ENCODE measurements at places on chromosomes 5 and 9. TPM values are rescaled to one million over a fixed set of nuclear protein-coding genes. Genes with fewer than 3 reads are reported as not detected.
A peak's percentile ranks its signal among the peaks of the same experiment; 100 is the strongest.

- H3K27me3 ChIP-seq, result no peaks in the 10 kb centered on the region
- no peak for DNase-seq
- H3K4me3 ChIP-seq, result no peak overlapping the region
- H3K36me3 ChIP-seq, result no peaks in the 10 kb centered on the region
Measured at GRCh38 chr5:95669540-95669939, 13.3 kb downstream of the SPATA9 start.

DNA sequence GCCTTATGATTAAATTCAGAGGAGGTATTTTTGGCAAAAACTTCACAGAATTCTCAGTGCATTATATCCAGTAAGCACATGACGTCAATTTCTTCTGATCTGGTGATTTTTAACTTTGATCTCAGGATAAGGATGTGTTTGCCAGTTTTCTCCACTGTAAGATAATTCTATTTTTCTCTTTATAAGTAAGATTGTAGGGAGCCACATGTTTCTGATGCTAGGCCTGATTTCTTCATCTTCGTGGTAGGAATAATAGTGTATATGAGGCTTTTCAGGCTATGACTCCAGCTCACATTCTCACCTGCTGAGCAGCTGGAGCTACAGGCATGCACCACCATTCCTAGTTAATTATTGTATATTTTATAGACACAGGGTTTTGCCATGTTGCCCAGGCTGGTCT is 32.1 kb upstream of the LMNB1 start:
- H3K4me3 ChIP-seq, result no peak overlapping the region
- no peak overlapping the region for H3K27ac ChIP-seq
- no peaks in the 10 kb centered on the region for H3K36me3 ChIP-seq
- no peaks in the 10 kb centered on the region for H3K27me3 ChIP-seq
- DNase-seq, result no peak

GRCh38 chr5:81751836-81752643 is 1.1 kb upstream of the SSBP2 start:
- H3K4me1 ChIP-seq, result peaks cover 10% of the 10 kb centered on the region
- H3K27ac ChIP-seq, result peak overlapping the region; percentile 95
- H3K27me3 ChIP-seq, result no peaks in the 10 kb centered on the region
- no peak for DNase-seq
- peak overlapping the region; percentile 49 for H3K4me3 ChIP-seq
- no peaks in the 10 kb centered on the region for H3K36me3 ChIP-seq

DNA sequence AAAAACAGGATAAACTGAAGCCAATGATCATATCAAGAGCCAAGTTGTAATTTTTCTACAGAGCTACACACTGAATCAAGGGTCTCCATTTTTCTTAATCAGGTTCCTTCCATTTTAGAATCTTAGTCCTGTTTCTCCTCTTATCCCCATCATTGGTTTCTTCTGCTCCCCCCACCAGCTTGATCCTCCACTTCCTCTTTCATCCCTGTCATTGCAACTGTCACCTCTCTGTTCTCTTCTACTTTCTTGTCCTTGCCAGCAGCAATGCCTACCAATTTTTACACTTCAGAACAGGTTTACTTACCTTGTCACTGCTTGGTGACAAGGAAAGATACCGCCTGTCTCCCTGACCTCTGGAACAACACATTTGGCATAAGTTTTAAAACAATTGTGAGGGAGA is 97.3 kb downstream of the CFAP90 start:
- no peak overlapping the region for H3K4me3 ChIP-seq
- no peak overlapping the region for H3K27ac ChIP-seq
- peaks cover 46% of the 10 kb centered on the region for H3K27me3 ChIP-seq
- H3K4me1 ChIP-seq, result no peaks in the 10 kb centered on the region
- DNase-seq, result no peak

GRCh38 chr5:108054349-108054748 is 327.5 kb downstream of the FBXL17 start:
- no peaks in the 10 kb centered on the region for H3K36me3 ChIP-seq
- H3K4me1 ChIP-seq, result no peaks in the 10 kb centered on the region
- no peaks in the 10 kb centered on the region for H3K27me3 ChIP-seq
- no peak overlapping the region for H3K4me3 ChIP-seq
- DNase-seq, result no peak

DNA sequence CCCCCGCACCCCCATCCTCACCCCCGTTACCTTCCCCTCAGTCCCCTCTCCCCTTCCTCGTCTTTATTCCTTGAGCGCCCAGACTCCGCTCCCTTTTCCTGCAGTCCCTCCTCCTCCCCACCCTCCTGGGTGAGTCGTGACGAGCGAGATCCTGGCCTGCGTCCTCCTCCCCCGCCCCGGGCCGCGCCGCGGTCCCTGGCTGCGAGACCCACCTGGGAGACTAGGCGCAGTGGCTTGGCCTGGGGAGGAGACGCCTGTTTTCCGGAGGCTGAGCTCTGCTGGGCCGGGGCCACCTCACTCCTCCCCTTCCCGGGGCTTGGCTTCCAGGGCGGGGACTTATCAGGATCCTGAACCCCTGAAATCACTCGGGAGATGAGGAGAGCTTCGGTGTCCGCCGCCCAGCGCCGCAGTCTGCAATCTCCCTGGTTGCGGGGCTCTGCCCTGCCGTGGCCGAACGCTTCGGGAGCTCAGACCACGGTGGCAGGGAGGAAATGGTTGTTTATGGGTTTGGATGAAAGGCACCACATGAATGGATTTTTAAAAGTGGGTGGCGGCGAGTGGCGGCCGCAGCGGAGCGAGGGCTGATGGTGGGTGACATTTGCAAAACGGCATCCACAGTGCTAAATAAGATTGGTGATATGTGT is 984 bp downstream of the STXBP1 start:
- no peaks in the 10 kb centered on the region for H3K27me3 ChIP-seq
- H3K27ac ChIP-seq, result peak overlapping the region; percentile 55
- peak; percentile 82 for DNase-seq
- peaks cover 13% of the 10 kb centered on the region for H3K4me1 ChIP-seq
- H3K36me3 ChIP-seq, result no peaks in the 10 kb centered on the region
- H3K4me3 ChIP-seq, result peak overlapping the region; percentile 83

GRCh38 chr5:125700380-125700861 is 722.8 kb upstream of the GRAMD2B start:
- H3K4me1 ChIP-seq, result peaks cover 10% of the 10 kb centered on the region
- H3K36me3 ChIP-seq, result no peaks in the 10 kb centered on the region
- H3K27me3 ChIP-seq, result no peaks in the 10 kb centered on the region

DNA sequence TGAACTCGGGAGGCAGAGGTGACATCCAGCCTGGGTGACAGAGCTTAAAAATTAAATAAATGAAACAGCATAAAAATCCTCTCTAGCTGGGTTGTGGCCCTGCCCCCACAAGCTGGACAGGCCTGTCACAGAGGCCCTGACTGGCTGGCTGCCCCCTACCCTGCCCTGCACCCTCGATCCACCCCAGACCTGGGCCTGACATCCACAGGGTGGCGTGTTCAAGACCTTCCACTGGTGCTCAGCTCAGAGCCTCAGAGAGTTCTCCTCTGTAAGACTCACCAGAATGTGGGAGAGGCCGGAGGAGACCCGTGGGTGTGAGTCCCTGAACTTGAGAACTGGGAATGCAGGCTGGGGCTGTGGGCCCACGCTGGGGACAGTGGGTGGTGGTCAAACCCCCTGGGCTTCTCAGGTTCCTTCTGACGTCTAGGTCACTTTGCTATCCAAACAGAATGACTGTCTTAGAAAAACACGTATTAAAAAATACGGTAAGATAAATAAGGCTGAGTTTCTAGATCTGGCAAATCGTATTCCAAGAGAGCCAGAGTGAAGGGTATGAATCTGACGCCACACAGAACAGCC is 9.7 kb upstream of the WDR38 start:
- no peak for DNase-seq
- H3K27me3 ChIP-seq, result no peaks in the 10 kb centered on the region
- no peaks in the 10 kb centered on the region for H3K4me1 ChIP-seq
- no peaks in the 10 kb centered on the region for H3K36me3 ChIP-seq
- no peak overlapping the region for H3K4me3 ChIP-seq

- H3K4me1 ChIP-seq, result no peaks in the 10 kb centered on the region
- no peak overlapping the region for H3K27ac ChIP-seq
- DNase-seq, result no peak
- no peaks in the 10 kb centered on the region for H3K36me3 ChIP-seq
- H3K27me3 ChIP-seq, result no peaks in the 10 kb centered on the region
Measured at GRCh38 chr9:124137009-124137943, 120.5 kb upstream of the NEK6 start.

VCAN gene
- 142 TPM for polyA plus RNA-seq

GRCh38 chr5:129724222-129724621 is 23.7 kb upstream of the MINAR2 start:
- no peaks in the 10 kb centered on the region for H3K4me1 ChIP-seq
- H3K4me3 ChIP-seq, result no peak overlapping the region
- DNase-seq, result no peak
- H3K27me3 ChIP-seq, result no peaks in the 10 kb centered on the region
- no peak overlapping the region for H3K27ac ChIP-seq
- H3K36me3 ChIP-seq, result no peaks in the 10 kb centered on the region

GADD45G gene
- 1.3 TPM for polyA plus RNA-seq

DNA sequence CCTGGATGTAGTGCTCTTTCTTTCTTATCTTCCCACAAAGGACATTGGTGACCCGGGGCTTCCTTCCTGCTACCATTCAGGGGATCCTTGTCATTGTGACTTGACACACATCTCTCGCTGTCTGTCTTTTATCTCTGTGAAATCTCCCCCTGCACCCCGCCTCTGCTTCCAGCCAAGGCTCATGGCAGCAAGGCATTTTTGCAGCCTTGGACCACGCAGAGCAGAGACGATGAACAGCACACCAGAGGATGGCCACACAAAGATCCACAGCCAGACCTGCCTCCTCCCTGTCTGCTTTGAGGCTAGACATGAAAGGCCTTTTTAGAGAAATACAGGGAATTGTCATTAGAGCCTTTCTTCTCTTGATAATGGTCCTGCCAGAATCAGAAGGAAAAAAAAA is 549.1 kb downstream of the CDK5RAP2 start:
- no peak overlapping the region for H3K4me3 ChIP-seq
- DNase-seq, result peak; percentile 60
- no peaks in the 10 kb centered on the region for H3K36me3 ChIP-seq
- H3K27me3 ChIP-seq, result no peaks in the 10 kb centered on the region
- H3K4me1 ChIP-seq, result no peaks in the 10 kb centered on the region
- H3K27ac ChIP-seq, result no peak overlapping the region

FAM169A gene
- 3.3 TPM for polyA plus RNA-seq

ECSCR gene
- 13.5 TPM for polyA plus RNA-seq

DNA sequence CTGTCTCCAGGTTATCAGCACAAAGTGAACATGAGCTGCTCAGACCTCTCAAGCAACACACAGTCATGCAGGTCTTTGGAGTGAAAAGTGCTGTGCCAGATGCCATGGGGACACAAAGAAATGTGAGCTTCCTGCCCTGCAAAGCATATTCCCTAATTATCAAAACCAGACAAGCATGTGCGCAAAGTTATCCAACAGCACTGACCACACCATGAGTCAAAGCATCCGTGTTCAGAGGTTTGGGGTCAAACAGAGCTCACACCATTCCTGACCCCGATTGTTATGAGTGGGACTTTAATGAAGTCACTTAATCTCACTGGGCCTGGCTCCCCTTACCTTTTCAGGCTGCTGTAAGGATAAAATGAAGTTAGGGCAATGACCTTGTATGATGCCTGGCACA is 138.5 kb downstream of the SLIT3 start:
- H3K4me1 ChIP-seq, result peaks cover 33% of the 10 kb centered on the region
- peaks cover 17% of the 10 kb centered on the region for H3K36me3 ChIP-seq
- no peaks in the 10 kb centered on the region for H3K27me3 ChIP-seq
- DNase-seq, result peak; percentile 41

LCN1 gene
- polyA plus RNA-seq, result not detected

DNA sequence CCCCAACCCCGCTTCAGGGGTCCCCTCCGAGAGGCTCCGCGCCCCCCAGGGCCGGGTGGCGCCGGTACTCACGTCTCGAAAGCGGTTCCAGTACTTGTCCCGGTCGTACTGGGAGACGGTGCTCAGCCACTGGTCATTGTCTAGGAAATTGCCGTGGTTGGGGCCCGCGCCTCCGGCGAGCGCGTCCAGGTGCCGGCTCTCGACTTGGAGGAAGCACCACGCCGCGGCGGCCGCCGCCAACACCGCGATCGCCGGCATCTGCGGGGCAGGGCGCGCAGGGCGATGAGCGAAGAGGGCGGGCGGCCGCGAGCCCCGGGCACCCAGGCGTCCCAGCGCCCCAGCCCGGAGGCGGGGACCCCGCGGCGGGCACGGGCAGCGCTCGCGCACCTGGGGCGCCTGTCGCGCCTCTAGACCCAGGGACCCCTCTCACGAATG is 808 bp downstream of the SPOCK1 start:
- H3K36me3 ChIP-seq, result no peaks in the 10 kb centered on the region
- peak overlapping the region; percentile 54 for H3K4me3 ChIP-seq
- peak; percentile 75 for DNase-seq
- H3K4me1 ChIP-seq, result peaks cover 6% of the 10 kb centered on the region
- no peaks in the 10 kb centered on the region for H3K27me3 ChIP-seq
- H3K27ac ChIP-seq, result no peak overlapping the region

GRCh38 chr5:119270121-119270565 is 85.7 kb upstream of the TNFAIP8 start:
- H3K27ac ChIP-seq, result no peak overlapping the region
- no peaks in the 10 kb centered on the region for H3K36me3 ChIP-seq
- H3K4me1 ChIP-seq, result peaks cover 10% of the 10 kb centered on the region
- DNase-seq, result no peak
- H3K27me3 ChIP-seq, result no peaks in the 10 kb centered on the region

GRCh38 chr5:87997662-87998061 is 271.0 kb downstream of the TMEM161B start:
- no peak for DNase-seq
- no peak overlapping the region for H3K4me3 ChIP-seq
- no peak overlapping the region for H3K27ac ChIP-seq
- H3K27me3 ChIP-seq, result no peaks in the 10 kb centered on the region

DNA sequence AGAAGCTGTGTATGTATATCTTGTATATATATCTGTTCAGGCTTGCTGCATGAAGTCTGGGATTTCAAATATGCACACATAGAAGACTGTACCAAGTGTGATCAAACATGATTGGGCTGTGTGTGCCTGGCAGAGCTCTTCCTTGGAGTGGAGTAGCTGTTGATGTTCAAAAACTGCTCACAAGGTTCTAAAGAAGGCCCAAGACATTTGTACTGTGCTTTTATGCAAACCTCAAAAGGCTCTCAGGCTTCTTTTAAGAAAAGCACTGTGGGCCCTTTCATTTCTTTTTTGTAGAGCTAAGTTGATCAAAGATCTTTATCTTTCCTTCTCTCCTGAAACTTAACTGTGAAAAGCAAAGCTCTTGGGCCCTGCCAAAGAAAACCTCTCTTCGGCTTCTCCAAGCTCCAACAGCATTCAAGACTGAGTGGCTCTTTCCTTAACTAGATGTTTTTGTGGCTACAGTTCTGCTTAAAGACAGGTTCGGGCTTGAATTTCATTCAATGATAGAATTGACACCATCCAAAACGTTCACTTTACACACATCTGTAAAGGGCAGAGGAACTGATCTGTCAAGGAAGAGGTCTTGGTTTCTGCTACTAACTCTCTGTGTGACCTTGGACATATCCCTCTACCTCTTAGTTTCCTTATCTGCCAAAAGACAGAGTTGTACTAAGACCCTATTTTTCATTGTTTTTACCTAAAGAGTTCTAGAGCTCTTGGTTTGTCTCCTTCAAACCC is 105.8 kb upstream of the IL6ST start:
- no peaks in the 10 kb centered on the region for H3K36me3 ChIP-seq
- no peak for DNase-seq
- no peaks in the 10 kb centered on the region for H3K27me3 ChIP-seq
- H3K27ac ChIP-seq, result peak overlapping the region; percentile 5
- H3K4me1 ChIP-seq, result peaks cover 10% of the 10 kb centered on the region

- H3K27me3 ChIP-seq, result no peaks in the 10 kb centered on the region
- peak; percentile 27 for DNase-seq
- no peaks in the 10 kb centered on the region for H3K4me1 ChIP-seq
- peaks cover 65% of the 10 kb centered on the region for H3K36me3 ChIP-seq
- H3K4me3 ChIP-seq, result no peak overlapping the region
Measured at GRCh38 chr5:7897014-7897600, 28.2 kb downstream of the MTRR start.

All from SK-N-SH (cell line).